ENCODE measurements at places on chromosomes 16 and 17.

- DNase-seq = no peak
Measured at GRCh38 chr17:58096892-58097291, 13.7 kb downstream of the DYNLL2 start.

DNA sequence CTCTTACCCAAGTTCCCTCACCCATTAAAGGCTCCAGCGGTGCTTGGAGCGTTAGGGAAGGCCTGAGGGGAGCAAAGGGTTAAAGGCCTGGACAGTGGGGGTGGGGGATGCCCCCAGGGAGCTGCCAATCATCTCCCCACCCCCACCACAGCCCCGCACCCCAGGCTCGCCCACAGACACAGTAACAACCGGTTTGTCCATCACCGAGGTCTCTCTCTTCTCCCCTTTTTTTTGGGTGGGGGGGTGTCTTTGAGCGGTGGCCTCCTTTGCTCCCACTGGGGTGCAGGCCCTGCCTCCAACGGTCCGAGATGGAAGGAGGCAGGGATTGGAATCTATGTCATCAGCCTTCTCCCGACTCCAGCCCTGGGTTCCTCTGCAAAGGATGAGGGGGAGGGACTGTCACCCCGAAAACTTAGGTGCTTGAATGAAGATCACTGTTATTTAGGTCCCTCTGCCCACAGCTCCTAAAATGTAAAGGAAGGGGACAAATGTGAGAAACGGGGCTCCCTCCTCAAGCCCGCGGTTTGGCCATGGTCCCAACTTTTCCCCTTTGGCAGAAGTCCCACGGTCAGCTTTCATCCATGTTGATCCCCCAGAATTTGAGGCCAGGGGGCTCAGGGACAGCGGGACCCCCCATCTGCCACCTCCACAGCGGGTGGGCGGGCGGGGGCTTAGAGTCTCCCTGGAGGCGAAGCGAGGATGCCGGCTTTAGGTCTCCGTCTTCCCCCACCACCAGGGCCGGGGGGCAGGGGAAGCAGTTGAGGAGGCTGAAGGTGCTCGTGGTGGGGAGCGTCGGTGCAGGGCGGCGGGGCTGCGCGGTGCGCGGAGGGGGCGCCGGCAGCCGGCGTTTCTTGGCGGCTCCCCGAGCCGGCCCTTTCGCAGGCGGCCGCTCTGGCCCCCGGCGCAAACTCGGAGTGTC lies 1.7 kb downstream of the EPOP start:
- DNase-seq = no peak

DNA sequence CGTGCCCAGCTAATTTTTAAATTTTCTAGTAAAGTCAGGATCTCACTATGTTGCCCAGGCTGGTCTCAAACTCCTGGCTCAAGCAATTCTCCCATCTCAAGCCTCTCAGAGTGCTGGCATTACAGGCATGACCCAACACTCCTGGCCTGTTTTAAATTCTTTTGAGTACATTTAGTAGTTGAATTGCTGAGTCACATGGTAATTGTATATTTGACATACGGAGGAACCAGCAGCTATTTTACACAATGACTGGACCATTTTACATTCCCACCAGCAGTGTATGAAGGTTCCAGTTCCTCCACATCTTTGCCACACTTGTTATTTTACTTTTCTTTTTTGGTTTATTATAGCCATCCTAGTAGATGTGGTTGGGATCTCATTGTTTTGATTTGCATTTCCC lies 43.6 kb downstream of the RHOT1 start:
- DNase-seq = no peak

- no peak for DNase-seq
Measured at GRCh38 chr17:16980813-16981731, 9.2 kb upstream of the TNFRSF13B start.

DNA sequence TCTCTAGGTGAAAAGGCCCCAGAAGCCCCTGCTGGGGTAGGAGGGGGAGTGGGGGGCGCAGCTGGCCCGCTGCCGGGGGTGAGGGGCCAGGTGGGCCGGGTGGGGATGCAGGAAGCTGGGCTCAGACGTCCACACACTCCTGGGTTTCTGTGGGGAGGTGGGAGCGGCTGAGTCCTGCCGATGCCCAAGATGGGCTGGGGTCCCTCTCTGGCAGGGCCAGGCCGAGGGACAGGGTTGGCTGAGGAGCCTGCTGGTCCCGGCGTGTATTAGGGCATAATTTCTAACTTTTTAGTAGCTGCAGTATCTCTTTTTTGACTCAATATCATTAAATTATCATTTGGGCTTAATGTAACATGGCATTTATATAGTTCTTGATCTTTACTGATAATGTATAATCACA lies 121.4 kb upstream of the CORO6 start:
- DNase-seq = no peak

GRCh38 chr17:75006653-75007052 lies 5.8 kb upstream of the MRPL58 start:
- DNase-seq = no peak

DNA sequence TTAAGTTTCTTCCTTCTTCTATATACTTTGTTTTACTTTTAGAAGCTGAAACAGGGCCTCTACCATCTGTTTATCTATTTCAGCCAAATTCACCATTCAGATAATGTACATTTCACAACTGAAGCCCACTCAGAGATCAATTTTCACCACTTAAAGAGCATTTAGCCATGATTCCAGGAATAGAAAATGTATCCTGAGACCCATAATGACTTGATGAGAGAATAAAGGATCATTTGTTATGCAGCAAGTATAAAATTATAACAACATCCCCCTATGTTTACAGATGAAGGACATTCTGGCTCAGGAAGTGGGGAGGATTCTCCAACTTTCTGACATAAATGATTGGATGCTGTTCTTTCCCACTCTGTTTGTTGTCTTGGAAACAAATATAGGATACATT lies 962.1 kb upstream of the EEF2KMT start:
- DNase-seq = no peak

- DNase-seq = peak; percentile 54
Measured at GRCh38 chr16:69179328-69180010, 7.5 kb upstream of the SNTB2 start.

DNA sequence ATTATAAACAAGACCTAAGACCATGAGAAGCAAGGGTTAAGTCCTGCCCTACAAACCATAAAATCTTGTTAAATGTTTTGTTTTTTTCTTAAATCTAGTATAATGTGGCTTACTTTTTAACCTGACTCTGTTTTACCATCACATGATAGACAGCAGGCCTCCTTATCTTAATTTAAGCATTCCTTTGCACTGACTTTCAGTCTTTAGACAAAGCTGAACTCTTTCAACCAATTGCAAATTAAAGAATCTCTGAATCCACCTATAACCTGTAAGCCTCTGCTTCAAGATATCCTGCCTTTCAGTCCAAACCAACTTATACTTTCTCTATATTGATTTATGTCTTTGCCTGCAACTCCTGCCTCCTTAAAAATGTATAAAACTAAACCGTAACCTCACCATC lies 478.5 kb downstream of the GRIN2A start:
- no peak for DNase-seq

DNA sequence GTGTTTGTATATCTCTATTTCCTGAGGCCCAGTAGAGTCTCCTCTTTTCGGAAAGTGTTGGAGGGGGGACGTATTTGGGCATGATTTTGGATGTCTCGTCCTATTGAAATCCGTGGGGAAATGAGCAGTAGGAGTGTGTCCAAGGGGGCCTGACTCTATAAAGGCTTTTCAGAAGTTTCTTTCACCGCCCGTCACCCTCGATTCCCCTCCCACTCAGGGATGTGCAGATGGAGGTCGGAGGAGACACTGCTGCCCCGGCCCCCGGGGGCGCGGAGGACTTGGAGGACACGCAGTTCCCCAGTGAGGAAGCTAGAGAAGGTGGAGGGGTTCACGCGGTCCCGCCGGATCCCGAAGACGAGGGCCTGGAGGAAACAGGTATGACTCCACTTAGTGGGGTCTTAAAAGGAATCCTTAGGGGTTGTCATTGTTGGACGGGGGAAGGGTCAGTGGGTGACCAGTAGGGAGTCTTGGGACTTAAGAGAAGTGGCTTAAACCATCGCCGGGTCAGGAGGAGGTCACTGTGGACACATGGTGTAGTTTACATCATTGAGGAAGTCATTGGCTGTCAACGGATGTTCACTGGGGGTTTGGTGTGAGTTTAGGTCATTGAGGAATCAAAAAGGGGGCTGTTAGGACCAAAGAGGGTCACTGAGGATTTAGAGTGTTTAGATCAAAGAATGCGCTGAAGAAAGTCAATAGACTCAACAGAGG lies 424 bp downstream of the MON1B start:
- DNase-seq = no peak

GRCh38 chr16:76535-77272 lies 1.3 kb upstream of the MPG start:
- no peak for DNase-seq

- DNase-seq = no peak
Measured at GRCh38 chr17:82837586-82838320, 2.1 kb downstream of the ZNF750 start.

DNA sequence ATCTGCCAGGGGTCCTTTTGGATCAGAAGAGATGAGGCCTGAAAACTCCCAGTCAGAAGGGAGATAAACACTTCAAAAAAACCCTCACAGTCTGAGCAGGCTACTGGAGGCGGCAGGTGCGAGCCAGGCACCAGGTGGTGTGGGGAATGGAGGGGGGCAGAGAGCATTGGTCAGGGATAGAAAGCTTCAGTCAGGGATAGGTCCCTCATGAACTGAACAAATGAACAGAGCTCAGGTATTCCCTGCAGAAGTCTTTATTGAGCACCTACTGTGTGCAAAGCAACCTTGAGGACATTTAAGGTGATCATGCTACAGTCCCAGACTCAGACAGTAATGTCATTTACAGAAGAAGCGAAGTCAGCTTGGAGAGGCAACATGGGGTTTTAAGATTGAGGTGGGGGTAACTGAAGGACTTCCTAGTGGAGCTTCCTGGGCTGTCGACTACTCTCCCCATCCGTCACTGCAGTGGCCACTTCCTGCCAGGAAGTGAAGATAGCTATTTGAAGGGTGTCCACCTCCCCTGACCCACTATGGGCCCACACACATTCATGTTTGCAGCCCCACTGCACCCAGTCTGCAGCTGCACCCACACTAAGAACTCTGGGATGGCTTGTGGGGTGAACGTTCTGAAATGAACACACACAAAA lies 3.2 kb downstream of the KIFC3 start:
- no peak for DNase-seq

DNA sequence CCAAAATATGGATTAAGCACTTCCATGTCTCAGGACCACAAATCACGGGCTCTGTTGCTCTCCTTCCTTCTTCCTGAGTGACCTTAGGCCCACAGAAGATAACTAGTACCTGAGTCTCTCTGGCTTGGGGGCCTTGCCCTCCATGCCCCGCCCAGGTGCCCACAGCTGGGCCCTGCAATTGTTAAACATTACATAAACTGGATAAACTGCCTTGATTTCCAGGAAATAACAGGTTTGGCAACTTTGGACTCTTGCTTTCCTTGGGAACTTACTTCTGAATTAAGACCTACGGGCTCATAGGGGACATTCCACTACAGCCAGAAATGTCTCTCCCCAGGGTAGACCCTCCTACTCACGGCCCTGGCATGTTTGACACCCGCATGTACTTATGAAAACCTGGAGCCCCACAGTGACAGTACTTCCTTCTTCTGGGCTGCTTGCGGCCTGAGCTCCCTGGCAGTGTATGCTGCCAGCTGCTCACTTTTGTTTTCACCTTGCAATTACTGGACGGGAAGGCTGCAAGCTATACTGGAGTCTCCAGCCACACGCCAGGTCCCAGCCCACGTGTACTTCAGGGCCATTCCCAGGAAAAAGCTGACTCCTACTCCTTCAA lies 2.3 kb upstream of the UBALD2 start:
- DNase-seq = no peak

DNA sequence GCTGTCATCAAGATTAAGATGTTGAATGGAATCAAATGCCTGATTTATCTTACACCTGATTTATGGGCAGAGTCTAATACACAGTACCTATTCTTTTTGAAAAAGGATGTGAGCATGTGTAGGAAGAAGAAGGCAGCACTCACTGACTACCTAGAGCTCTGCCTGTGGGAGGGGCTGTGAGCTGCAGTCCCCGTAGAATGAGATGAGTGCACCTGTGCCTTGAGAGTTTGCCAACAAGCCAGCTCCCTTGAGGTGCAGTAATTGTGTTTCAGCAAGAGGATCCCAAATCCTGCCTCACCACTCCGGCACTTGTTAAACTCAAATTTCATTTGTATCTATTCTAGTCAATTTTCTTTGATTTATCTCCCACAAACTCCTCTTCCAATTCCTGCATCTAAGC lies 46.0 kb downstream of the CDH11 start:
- DNase-seq = no peak

DNA sequence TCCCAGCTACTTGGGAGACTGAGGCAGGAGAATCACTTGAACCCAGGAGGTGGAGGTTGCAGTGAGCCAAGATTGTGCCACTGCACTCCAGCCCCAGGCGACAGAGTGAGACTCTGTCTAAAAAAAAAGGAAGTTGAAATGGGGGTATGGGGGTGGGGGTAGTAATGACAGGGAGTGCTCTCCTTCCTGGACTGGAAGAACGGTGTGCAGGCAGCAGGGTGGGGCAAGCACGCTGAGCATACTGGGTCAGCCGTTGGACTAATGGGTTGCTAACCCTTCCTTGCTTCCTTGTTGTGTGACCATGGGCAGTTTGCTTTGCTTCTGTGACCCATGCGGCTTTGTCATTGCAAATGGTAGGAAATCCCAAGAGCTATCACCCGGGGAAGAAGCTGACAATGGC lies 16.5 kb downstream of the KATNIP start:
- DNase-seq = no peak

- DNase-seq = no peak
Measured at GRCh38 chr17:17681187-17681743, at the start of gene RAI1. TSS of gene RAI1 (plus strand) at chr17:17681458. CDS start at chr17:17792949, 111,491 bp downstream.

DNA sequence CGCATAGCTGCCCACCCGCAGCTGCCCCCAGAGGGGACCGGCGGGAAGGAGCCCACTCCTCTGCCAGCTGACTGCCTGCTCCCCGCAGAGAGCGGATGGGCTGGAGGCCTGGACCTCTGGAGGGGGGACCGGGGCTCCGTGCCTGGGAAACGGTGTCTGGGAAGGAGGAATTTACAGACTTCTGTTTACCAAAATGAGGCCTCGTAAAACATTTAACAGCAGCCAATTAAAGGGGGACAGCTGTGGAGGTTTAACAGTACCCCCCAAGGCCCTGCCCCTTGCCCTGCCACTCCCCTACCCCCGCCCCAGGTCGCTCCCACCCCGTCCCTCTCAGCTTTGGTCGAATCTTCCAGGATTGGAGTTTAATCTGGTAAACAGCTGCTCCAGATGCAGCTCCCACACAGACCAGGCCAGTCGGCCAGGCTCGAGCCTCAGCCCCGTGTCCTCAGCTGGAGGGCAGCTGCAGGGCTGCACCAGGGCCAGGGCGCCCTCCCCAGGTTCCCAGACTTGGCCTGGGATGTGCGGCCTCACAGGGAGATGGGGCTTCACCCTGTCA lies 41.1 kb downstream of the BAHCC1 start:
- DNase-seq = no peak

- no peak for DNase-seq
Measured at GRCh38 chr16:2799859-2800226, 1.6 kb downstream of the PRSS41 start.

- no peak for DNase-seq
Measured at GRCh38 chr17:68325961-68326360, 34.7 kb downstream of the ARSG start.

All from AG04449 (cell line).